ENCODE measurements at places on chromosomes 4 and X.

DNA sequence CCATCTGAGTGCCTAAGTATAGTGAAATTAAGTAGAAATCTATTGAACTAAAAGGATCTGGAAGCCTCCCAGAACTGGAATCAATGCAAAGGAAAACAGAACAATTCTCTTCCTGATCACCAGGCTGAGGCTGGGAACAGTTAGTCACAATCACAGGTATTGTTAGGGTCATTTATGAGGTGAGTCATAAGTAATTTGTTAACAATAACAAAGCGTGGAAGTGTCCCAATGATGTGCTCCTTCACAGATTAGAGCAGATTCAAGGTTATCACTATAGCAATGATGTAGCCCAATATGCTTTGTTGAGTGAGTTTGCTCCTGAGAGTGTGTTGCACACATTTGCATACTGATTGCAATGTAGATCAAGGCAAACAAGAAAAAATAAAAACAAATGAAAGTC lies 228.1 kb downstream of the ZNF674 start:
- no peak for DNase-seq

DNA sequence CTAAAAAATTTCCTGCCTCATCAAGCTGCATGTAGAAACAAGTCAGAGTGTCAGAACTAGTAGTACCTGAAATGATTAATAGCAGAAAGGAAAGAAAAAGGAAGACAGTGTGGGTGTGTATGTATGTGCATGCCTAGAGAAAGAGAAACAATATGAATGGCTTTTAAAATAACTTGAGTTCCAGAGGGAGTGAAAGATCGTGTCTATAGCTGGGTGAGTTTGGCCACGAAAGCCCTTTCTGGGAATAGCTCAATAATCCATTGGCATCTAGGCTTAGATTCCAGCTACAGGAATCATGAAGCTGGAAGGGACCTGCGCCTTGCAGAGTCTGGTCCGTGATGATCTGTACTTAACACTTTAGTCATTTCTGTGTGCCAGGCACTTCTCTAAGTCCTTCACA lies 195.6 kb downstream of the RAPGEF2 start:
- no peak for DNase-seq

DNA sequence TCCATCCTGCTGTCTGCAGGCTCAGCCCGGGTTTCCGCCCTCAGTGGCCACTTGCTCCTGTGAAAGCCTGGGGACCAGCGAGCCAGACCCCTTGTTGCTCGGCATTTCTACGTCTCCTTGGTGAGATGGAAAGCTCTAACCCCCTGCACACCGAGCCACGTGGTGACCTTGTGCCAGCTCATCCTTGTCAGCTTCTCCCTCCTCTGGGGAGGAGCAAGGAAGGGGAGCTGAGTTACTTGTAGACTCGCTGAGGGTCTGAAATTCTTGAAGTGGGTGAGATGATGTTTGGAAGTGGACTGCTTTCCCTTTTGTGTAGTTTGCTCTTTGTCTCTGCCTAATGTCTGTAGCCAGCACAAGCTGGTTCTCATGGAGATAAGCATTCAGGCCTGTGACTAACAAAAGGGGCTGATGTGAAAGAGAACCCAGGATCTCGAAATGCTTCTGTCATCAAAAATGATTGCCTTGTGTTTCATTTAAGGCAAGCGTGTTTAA lies 29.3 kb downstream of the RGS12 start:
- peak; percentile 60 for DNase-seq

- DNase-seq, result no peak
Measured at GRCh38 chr4:82261084-82261483, 112.7 kb downstream of the HNRNPD start.

- DNase-seq, result no peak
Measured at GRCh38 chrX:109629310-109629709, 4.3 kb upstream of the KCNE5 start.

DNA sequence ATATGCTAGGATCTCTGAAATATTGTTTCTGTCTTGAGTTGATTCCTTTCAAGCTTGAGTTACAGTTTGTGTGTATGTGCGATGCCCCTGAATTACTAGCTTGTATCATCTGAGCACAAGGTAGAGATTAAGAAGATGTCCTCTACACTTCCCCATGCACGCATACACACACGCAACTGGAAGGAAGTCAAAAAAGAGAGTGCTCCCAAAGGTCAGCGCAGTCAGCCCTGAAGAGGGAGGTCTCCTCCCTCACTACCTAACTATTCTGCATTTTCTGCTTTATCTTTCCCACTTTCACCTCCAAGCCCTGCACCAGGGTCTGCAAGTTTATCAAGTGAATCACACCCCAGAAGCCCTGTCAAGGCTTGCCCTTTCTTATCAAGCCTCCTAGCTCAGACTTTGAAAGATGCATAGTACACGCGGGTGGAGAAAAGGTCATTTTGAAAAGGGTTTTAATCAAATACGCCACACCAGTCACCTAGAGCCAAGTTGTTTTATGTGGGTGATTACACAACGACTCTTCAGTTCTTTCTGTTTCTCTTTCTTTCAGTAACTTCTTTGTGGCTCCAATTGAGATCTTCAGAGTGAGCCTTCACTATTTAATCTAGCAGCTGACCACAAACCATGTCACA lies 127.7 kb downstream of the ASB9 start:
- DNase-seq, result no peak

DNA sequence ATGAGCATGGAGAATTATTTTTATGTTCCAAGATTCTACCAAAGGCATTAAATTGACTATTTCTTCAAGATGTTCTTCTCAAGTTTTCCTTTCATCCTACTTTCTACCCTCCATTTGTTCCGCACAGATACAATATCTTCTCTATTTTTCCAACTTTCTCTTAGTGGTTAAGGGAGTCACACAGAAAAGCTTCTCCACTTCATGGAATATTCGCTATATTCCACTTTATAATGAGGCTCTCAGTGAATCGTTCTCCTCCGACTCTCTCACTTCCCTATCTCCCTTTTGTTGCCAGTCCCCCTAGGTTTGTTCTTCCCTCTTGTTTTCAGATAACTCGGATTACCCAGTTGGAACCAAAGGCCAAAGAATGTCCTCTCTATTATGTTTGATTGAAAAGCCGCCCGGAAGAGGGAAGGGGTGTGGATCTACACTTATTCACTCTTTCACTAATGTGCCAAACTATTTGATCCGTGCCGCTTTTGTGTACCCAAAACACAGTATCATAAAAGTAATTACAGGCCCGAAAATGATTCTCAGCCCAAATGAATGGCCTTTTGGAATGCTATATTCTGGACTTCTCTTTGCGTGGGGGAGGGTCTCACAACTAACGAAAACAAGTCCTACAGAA lies 1.2 kb downstream of the SH3D19 start:
- DNase-seq, result no peak

DNA sequence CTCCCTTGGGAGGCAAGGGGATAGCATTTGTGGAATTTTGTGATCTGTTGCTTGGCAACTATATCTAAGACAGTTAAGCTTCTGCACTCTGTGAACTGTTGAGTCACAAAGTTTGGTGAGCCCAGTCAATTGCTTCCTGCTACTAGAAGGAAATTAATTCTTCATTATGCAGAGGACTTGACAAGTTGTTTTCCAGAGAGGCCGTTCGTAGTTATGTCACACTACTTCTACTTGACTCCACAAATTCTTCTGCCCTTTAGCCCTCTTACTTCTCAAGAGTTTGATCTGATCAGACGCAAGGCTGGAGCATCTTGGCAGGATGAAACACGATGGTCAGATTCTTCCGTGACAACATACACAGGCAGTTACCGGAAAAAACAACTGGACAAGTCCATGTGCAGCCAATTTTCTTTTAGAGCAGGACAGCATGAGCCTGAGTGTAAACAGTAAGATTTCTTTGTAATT lies at the start of gene C4orf51:
Gene C4orf51 (plus strand): TSS at position 156 of the 465 bp plus-strand sequence. CDS start 58 bp downstream, at position 214.
- no peak for DNase-seq

GRCh38 chr4:13329963-13330362 lies 154.2 kb downstream of the RAB28 start:
- DNase-seq, result no peak

- DNase-seq, result no peak
Measured at GRCh38 chr4:110705440-110705782, 82.5 kb upstream of the PITX2 start.

GRCh38 chr4:137310593-137311490 lies 221.5 kb downstream of the PCDH18 start:
- DNase-seq, result no peak

DNA sequence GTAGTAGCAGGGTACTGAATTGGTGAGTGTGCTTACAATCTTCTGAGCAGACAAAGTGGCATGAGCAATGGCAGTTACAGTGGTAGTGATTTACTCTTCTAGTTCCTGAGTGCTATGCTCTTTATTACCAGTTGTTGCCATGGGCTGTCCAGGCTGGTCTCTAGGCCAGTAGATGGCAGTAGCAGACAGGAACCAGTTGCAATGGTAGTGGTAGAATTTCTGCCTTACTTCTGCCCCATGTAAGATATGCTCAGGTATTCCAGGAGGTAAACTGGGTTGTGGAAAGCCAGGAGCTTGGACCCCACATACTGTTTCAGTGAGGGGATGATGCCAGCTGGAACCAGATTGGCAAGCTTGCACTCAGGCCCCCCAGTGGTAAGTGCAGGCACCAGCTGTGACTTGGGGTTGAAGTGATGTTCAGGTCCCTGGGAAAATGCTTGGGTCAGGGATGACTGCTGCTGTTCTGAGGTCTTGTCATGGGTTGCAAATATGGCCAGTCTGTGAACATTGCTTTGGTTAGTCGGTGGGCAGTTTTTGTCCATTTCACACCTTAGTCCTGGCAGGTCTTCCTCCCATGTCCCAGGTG lies 63.0 kb upstream of the ZXDB start:
- DNase-seq, result no peak

GRCh38 chrX:23819385-23820234 lies 36.6 kb downstream of the SAT1 start:
- DNase-seq, result no peak

DNA sequence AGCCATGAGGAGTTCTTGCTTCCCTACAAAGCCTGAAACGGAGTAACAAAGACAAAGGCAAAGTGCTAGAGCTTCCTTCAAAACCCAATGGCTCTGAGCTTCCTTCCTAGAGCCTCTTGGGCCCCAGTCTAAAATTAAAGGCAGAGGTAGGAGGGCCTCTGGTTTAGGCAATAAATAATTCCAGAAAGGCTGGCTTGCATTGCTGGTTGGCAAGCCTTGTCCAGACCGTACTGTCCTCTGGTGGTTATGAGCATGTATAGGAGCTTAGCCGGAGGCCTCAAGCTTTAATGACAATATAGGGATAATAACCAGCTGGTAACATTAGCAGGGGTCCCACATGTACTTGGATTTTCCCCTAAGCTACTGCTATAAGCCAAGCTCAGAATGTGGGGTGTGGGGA lies 237.3 kb downstream of the AR start:
- DNase-seq, result no peak

DNA sequence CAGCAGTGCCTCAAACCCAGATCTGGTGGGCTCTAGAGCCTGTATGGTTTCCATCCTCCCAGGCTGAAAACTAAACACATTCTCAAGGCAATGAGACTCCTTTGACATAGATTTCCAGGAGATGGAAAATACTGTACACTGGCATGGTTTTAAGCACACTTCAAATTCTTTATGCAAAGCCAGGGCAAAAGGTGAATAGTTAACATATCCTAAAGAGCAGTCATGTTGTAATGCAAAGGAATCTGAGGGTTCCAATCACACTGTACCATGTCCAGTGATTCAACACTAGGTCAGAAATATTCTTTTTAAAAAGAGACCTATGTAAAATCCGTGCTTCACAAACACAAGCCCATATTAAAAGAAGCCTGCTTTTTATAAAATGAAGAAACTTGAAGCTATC lies 195.3 kb downstream of the QDPR start:
- DNase-seq, result no peak

GRCh38 chr4:141458501-141458900 lies 177.9 kb upstream of the IL15 start:
- no peak for DNase-seq

- no peak for DNase-seq
Measured at GRCh38 chr4:3112201-3112600, 37.7 kb downstream of the HTT start.

- DNase-seq, result peak; percentile 51
Measured at GRCh38 chrX:51148848-51149247, 183.8 kb upstream of the NUDT10 start.

DNA sequence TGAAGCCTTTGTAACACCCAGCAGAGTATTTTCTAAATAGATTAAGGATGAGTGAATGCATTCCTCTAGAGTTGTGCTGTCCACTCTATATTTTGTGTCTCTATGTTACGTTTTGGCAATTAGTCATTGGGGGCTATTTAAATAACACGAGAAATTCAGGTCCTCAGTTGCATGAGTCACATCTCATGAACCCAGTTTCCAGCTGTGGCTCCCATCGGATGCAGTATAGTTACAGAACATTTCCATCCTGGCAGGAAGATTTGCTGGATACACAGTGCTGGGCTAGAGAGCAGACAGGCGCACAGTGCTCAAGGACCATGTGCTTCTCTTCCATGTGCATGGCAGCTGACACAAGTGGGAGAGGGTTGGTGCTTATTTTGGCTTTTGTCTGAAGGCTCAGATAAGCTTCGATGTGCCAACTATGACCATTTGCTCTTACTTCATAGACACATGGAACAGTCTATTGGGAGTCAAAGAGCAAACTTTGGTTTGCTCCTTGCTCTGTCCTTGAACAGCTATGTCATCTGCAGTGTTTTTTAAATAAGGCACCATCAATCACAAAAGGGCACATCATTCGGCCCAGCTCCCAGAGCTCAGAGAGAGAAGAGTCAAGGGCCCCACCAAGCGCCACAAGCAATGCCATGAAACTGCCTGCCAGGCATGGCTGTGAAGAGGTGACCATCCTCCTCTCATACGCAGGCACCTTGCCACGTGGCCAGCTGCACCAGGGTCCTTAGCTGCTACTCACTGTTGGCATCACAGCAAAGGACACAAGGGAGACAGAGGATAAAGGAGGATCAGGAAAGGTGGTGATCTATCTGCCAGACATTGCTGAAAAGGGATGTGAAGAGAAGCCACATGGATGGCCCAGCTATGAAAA lies 8.1 kb upstream of the STS start:
- no peak for DNase-seq

DNA sequence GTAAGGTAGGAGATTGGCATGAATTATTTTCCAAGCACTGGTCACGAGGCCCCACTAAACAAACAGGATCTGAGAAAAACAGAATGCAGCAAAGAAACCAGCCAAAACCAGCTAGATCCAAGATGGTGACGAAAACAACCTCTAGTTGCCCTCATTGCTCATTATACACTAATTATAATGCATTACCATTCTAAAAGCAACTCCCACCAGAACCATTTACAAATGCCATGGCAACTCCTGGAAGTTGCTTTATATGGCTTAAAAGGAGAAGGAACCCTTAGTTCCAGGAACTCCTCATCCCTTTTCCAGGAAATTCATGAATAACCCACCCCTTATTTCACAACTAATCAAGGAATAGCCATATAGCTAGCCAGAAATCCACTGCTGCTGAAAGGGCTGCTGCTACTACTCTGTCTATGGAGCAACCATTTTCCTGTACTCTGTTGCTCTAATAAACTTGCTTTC lies 69.3 kb downstream of the ABCB7 start:
- DNase-seq, result no peak

DNA sequence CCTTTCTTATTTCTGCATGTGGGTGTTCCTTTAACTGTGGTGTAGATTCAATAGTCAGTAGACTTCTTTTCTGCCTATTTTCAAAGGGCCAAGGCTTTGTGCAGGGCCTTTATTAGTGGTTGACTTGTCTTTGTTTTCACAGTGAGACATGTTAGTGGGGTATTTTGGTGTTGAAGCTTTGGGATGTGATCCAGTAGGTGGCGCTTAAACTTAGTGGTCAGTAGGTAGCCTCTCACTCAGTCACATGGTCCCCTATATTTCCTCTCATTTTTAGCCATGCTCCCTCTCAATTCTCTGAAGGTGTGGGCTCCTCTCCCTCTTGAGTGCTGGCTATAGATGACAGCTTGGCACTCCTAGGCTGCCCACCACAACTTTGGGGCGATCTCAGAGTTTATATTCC lies 23.4 kb upstream of the SLC10A7 start:
- no peak for DNase-seq

GRCh38 chrX:134570509-134570846 lies 87.8 kb downstream of the PLAC1 start:
- DNase-seq, result no peak

Data from ecto neural progenitor cell (in vitro differentiated cells).